NCI-H2081 (cell line): ENCODE measurements at places on chromosomes 16 and 17.

GRCh38 chr17:77295241-77295853 lies 154.6 kb downstream of the SEC14L1 start:
- DNase-seq = no peak

DNA sequence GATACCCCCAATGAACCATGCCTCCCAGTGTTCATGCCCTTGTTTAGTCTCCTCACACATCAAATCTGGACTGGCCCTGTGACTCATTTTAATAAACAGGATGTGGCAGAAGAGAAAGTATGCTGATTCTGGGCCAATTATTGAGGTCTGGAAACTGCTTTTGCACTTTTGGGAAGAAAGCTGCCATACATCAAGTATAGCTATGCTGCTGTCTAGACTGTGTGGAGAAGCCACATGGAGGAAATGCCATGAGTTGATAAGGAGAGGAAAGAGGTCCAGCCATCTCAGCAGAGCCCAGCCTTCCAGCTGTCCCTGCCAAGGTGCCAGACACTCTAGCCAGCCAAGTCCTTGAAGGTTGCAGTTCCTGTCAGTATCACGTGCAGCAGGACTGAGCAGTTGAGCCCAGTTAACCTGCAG lies 16.7 kb downstream of the RPRML start:
- DNase-seq = no peak

DNA sequence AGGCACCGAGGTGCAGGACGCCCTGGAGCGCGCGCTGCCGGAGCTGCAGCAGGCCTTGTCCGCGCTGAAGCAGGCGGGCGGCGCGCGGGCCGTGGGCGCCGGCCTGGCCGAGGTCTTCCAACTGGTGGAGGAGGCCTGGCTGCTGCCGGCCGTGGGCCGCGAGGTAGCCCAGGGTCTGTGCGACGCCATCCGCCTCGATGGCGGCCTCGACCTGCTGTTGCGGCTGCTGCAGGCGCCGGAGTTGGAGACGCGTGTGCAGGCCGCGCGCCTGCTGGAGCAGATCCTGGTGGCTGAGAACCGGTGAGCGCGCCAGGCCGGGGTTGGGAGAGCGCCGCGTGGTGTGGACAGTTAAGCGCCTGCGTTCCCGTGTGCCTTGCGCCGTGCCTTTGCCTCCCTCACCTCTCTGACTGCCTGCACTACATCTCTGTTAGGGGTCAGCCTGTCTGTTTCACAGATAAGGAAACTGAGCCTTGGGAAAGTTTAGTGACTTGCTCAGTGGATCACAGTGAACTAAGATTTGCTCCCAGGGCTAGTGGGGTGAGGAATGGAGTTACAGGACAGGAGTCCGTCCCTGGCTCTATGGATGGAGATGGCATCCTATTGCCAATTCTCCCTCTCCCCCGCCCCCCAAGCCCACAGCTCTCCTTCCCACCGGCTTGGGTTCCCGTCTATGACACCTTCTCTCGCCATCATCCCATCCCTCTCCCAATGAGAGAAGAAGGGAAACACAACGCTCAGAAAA lies 880 bp downstream of the SARM1 start:
- DNase-seq = peak; percentile 20

GRCh38 chr17:61323003-61323908 lies 76.4 kb upstream of the TBX2 start:
- DNase-seq = no peak

- no peak for DNase-seq
Measured at GRCh38 chr16:20049831-20050230, 23.9 kb downstream of the GPR139 start.

GRCh38 chr17:42653179-42654124 lies 5.6 kb upstream of the TUBG2 start:
- DNase-seq = no peak
